ENCODE measurements at places on chromosomes 1 and 21.
A peak's percentile ranks its signal among the peaks of the same experiment; 100 is the strongest.

DNA sequence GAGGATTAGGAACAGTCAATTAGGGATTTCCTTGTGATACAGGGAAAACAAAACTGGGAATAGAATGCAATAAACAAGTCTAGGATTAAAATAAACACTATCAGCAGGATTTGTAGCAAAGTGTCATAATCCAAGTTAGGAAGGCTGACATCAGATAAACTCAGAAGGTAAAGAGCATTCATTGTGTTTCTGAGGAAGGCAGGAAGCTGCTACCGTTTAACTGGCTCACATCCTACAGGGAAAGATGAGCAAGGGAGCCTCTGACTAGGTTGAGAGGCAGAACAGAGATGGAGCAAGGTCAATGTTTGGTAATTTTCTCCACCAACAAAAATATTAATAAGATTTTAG is 124.7 kb downstream of the POU2F1 start:
- DNase-seq: no peak

DNA sequence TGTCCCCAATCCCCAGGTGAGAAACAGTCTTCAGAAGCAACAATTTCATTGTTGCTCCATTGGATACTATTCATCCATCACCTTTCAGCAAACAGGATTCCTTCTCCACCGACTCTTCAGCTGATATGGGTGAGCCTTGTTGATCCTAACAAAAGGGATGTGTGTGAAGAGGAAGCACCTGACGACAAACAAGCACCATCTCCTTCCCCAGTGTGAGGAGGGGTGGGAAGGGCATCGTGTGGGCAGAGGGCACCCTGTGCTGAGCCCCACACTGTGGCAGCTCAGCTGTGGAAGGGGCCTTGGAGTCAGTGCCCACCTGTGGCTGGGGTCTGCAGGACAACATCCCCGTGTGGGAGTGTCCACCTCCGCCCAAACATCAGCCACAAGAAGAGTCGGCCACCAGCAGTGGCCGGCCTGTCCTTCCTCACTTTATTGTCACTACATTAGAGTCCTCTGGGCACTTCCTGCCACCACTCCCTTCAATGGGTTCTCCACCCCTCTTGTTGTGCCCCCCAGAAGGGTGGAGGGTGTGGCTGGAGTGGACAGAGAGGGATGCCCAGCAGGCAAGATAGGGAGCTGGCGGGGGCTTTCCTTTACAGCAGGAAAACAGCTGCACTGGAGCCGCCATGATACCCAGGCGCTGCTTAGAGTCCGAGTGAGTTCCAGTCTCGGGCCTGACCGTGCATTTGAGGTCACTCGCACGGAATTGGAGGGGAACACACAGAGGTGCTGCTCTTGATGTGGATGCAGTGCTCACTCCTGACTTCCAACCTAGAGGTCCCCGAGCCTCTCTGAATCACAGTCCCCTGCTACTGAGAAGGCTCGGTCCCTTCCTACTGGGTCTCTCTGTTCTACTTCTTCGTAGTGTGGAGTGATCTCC is 40.9 kb downstream of the VPS26C start:
- DNase-seq: no peak

DNA sequence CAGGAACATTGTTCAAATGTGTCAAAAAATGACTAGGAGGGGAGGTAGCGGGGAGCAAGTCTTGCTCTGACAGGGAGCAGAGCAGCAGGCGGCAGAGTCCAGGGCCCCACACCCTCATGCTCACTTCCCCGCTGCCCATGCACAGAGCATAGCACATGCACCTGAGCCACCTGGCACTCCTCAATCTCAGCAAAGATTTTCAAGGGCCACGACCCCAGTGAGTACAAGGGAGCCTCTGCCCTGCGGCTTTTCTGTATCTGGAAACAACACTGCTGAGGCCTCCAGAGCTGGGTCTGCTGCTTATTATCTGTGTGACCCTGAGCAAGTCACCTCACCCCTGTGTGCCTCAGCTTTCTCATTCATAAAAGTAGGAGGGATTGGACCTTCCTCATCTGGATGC is 1.1 kb upstream of the GJB3 start:
- no peak for DNase-seq

GRCh38 chr1:5296557-5297179 is 642.3 kb downstream of the AJAP1 start:
- DNase-seq: no peak

DNA sequence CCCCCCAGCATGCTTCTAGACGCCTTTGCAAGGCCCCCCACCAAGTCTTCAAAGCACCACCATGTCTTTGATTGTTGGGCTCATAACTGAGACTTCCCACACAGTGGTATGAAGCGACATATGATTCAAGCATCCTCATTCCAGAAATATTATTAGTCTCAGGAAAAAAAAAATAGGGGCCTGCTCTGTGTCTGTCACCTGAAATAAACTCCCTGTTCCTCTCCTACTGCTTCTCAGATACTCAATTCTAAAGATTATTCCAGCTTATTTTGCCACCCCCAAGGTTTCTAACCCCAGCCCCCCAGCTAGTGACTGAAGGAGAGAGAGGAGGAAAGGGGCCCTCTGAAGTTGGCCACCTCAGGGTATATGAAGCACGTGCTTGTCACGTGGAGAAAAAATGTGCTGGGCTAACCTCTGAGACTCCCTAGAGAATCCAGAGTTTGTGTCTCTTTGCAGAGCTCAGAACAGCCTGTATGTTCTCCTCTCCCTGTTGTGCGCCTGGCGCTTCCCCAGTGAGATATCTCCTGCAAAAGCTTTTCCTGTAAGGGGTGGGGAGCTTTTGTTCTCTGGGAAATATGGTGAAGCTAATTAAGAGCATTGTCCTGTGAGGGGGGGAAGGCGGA is 35.9 kb upstream of the RASAL2 start:
- DNase-seq: no peak

- no peak for DNase-seq
Measured at GRCh38 chr1:167739752-167740151, 18.0 kb downstream of the MPZL1 start.

GRCh38 chr1:162197615-162198421 is 128.3 kb downstream of the NOS1AP start:
- DNase-seq: no peak

- DNase-seq: peak; percentile 17
Measured at GRCh38 chr1:201877877-201878401, 10.8 kb upstream of the SHISA4 start.

DNA sequence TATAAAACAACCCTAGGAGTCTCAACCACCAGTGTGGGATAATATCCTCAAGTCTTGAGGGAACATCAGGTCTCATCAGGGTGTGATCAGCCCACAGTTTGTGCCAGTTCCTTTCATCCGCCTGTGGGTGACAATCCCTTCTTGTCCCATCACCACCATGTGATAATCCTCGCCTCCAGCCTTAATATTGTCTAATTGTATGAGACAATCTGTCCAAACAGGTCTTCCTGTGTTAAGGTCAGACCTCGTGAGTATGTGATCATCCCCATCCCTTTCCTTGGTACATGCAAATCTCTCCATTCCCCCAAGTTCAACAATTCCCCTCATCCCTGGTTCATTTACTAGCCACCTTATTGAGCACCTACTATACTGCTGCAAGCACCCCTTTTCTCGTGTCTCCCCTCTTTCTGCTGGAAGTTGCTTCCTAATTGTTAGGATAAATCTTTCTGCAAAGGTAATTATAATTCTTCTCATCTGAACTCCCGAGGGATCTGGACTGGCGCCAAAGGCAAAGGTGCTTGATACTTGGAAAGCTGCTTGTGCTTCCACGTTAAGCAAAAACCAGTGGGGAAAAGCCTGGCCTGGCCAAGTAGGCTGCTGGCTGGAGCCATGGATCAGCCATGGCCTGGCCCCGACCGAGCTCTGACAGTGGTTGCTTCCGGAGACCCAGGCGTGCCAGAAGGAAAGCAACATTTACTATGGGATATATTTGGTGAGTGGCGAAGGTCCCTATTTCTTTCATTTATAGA is 92.5 kb downstream of the RNF220 start:
- DNase-seq: no peak

DNA sequence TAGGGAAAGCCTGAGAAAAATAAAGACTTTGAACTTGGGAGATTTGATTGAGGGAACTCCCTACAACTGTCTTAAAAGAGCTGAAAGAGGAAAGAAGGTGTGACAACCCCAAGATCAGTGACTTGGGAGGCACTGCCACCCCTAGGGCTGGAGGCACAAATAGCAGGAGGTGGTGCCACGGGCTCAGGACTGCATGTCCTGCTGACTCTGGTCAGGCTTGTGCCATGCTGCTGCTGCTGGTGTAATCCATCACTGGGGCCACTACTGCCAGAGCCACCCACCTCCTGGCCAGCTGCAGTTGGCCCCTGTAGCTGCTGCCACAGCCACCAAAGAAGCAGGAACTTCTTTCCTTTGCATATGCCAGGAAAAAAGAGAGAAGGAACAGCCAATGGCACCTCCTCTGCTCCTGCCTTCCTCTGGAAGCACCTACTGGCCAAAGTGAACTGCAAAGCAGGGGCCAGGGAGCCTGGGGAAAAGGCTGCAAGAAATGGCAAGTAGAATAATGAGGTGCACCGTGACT is 730.3 kb downstream of the PTPRU start:
- DNase-seq: no peak

- no peak for DNase-seq
Measured at GRCh38 chr1:201186192-201186591, 4.4 kb upstream of the IGFN1 start.
